Aorta (tissue), 5 donors: ENCODE measurements at places on chromosomes 4 and X. TPM values are rescaled to one million over a fixed set of nuclear protein-coding genes. Genes with fewer than 3 reads are reported as not detected.

- peak; percentile 37 for DNase-seq
Observed at GRCh38 chr4:834368-835147, 8.6 kb upstream of the CPLX1 start.

GRCh38 chr4:85928775-85929591 lies 430.9 kb downstream of the MAPK10 start:
- no peak for DNase-seq

GRCh38 chrX:5449323-5449722 lies 779.3 kb downstream of the NLGN4X start:
- no peak for DNase-seq

DNA sequence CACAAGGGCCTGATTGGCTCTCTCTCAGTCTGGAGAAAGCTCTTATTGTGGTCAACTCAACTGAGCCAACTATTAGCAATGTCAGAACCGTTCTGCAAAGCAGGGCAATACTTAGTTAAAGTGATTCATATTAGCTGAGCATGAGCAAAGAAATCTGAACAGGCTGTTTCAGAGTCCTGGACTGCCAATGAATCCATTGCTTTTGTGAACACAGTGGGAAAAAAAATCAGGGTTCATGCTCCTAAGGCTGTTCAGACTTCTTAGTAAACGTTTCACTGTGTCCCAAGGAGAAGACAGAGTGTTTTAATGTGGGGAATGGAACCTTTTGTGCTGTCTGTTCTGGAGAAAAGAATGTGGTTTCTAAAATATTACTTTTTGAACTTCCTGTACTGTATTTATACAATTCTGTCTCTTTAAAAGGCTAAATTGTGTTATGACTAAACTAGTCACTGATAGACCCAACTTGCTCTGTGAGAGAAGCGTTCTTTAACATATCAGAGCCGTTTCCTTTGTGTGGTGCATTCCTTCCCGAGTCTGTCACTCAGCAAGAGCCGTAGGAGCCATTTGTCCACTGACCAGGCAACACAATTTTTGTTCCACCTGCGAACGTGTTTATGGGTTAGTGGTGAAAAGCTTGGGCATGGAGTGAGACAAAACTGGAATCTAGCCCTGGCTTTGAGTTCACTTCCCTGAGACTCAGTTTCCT lies 366.1 kb downstream of the FBXO8 start:
- DNase-seq = no peak

DNA sequence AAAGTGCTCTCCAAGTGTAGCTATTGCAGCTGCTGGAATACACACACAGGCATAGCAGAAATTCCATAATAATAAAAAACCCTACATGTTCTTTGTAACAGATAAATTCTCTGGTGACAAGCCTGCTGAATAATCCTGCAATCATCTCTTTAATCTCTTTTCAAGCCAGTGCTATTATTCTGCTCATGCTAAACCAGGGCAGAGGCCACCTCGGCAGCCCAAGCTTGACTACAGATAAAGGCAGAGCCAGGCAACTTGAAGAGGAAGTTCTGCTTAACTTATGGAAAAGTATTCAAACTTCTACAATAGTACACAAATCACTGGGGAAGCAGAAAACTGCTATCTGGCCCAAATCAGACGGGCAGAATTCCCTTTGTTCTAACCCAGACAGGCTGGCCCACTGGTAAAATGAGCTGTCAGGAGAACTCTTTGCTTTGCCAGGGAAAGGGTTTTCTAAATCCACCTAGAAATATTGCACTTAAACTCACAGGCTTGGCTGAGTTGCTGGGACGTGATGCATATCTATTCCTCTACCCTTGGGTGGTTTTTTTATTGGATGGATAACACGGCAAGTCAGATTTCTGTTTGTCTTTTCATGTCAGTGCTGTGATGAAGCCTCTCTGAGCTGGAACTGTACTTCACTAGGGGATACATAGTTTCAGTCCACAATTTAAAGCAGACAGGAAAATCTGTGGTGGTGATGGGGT lies 70.5 kb downstream of the GATB start:
- no peak for DNase-seq

GRCh38 chr4:8537041-8537461 lies 43.1 kb upstream of the GPR78 start:
- DNase-seq = peak; percentile 62

DNA sequence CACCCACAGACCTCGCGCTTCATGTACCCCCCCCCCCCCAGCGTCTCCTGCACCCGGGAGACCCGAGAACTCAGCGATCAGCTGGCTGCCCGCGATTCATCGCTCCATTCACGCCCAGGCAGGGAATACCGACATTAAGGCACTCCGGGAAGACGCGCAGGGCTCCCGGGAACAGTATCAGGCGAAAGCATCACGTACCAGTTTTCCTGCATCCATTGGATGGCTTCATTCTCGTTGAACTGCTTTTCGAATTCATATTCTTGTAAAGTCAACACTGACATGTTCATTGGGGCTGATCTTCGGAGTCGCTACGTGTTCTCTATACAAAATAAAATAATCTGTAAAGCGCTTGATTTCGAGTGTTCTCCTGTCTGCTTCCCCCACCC lies 373 bp downstream of the ELOVL6 start:
- DNase-seq = no peak

- no peak for DNase-seq
Observed at GRCh38 chr4:1177274-1178141, 5.1 kb upstream of the SPON2 start.

GRCh38 chr4:31187979-31188378 lies 467.8 kb downstream of the PCDH7 start:
- DNase-seq = no peak

DNA sequence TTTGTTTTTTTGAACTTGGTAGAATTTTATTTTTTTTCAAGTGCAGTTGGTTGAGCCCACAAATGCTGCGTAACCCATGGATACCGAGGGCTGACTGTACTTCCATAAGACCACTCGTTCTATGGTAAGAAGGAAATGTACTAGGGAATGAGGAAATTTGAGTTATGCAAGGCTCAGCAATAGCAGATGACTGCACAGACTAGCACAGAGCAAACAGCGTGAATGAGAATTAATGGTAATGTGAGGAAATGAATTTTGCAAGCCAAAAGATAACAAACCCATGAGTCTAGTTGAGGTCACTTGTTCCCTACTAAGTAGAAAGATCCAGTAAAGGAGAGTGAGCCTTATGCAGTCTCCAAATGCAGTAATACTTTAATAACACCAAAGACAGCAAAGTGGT lies 17.4 kb downstream of the GSPT2 start:
- no peak for DNase-seq

- peak; percentile 82 for DNase-seq
Observed at GRCh38 chr4:133147921-133148689, 989 bp upstream of the PCDH10 start.

DNA sequence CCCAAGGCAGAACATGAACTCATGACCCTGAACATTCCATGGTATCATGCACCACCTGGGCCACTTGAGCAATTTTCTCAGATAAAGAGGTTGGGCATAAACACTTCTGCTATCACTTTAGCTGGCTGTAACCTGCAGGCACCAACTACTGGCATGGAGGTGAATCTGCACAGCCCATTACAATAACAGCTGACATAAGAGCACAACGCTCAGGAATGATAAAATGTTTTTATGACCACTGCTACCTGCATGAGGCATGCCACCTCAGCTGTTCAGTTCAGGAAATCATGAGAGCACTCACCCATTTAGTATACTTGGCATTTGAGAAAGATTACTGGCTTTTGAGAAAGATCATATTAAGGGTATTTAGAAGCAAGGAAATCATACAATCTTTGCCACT lies 85.7 kb upstream of the SPIN4 start:
- no peak for DNase-seq

- DNase-seq = no peak
Observed at GRCh38 chr4:68342134-68342533, 7.8 kb downstream of the YTHDC1 start.

GRCh38 chr4:56990109-56990905 lies 11.6 kb downstream of the POLR2B start:
- DNase-seq = no peak

DNA sequence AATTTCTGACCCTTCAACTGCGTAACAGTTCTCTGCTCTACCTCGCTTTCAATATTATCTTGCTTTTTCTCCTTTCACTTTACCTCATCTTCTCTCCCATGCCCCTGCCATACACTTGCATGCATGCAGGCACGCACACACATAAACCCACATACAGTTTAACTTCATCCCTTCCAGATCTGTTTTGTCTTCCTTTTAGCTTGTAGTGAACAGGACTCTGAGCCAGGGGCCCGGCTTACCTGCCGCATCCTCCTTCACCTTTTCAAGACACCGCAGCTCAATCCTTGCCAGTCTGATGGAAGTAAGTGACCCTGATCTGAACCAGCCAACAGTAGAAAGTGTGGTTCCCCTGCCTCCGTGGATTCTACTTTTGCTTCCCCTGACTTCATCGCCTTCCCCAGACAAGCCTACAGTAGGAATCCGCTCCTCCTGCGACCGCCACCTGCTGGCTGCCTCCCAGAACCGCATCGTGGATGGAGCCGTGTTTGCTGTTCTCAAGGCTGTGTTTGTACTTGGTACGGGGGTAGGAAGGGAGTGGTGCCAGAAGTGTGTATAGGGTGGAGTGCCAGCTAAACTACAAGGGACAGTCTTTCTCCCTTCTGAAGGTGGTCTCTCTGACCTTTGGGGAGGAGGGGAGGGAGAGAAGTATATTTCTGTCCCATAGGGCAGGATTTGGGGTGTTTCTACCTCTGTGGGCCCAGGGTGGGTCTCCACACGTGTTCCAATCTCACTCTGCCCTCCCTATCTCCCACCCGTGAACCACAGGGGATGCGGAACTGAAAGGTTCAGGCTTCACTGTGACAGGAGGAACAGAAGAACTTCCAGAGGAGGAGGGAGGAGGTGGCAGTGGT lies 10.7 kb downstream of the MED12 start:
- DNase-seq = peak; percentile 87

DNA sequence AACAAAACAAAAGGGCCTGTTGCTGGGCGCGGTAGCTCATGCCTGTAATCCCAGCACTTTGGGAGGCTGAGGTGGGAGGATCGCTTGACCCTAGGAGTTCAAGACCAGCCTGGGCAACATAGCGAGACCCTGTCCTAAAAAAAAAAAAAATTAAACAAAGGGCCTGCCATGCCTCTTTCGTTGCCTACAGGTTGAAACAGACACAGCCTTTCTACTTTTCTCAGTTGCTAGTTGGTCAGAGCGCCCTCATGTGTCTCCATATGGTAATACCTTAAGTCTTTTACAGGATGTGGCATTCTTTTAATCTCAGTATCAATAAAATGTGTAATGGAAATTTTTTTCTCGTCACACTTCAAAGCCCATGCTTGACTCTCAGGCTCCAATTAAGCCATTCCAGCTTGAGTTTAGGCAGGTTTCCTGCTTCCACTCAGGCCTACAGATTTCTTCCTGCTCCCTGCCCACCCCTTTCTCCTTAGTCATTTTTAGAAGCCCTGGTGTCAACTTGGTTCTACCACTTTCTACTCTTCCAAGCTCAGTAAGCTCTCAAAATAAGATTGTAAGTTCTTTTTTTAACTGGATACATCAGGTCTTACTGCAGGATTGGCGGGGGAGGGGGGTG lies 4.6 kb upstream of the SOWAHD start:
- no peak for DNase-seq

- no peak for DNase-seq
Observed at GRCh38 chr4:2095236-2096072, 36.3 kb downstream of the NAT8L start.

DNA sequence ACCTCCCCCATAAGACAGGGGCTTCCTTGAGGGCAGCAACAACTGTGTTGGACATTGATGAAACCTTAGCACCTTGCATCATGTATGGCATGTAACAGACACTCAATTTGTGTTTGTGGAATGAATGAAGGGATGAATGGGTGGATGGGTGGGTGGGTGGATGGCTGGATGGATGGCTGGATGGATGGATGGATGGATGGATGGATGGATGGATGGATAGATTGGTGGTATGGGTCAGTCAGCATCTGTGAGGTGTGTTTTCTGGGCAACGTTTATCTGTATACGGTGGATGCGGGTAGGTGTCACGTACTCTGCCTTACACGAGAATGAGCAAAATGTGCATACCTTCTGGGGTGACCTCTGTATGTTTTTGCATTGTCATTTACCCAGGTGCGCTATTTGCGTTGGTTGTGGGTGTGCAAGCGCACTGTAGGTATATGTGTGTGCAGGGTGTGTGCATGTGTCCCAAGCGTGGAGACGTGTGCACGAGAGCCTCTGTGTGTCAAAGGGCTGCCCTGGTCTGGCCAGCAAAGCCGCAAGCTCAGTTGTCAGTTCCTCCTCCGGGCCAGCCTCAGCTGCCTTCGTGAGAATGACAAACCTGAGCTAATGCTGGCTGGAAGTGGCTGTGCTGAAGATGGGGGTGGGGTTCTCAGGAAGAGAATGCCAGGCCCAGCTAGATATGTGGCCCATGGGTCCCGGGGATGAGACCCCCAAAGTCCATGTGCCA lies 26.5 kb downstream of the ELF4 start:
- DNase-seq = no peak

GRCh38 chrX:70592091-70592490 lies 147.5 kb downstream of the DLG3 start:
- DNase-seq = no peak

GRCh38 chr4:75985116-75985515 lies 5.6 kb downstream of the SDAD1 start:
- DNase-seq = no peak

DNA sequence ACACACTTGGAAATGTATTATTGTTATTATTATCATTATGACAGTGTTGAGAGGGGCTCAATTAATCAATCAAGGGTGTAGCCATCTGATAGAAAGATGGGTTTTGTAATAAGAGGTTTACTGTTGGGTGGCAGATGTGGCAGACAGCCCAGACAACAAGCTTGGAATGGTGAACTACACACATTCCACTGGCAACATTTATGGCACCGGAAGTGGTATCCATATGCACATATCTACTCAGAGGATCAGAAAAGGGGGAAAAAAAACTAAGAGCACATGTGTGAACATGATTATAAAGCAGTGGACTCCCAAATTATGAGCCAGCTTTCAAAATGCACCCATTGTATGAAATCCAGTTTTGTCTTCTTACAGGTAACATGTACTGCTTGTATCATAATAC lies 125.9 kb upstream of the ARX start:
- DNase-seq = no peak

ZRSR2 gene
- 38.7 TPM for polyA plus RNA-seq

PNMA3 gene
- 0.08 TPM for polyA plus RNA-seq

FGD1 gene
- 5.8 TPM for polyA plus RNA-seq

QRFPR gene
- polyA plus RNA-seq = not detected

PUDP gene
- polyA plus RNA-seq = 5.5 TPM

HERC5 gene
- polyA plus RNA-seq = 7.0 TPM

GRIA3 gene
- polyA plus RNA-seq = 5.1 TPM

F8A3 gene
- polyA plus RNA-seq = 1.7 TPM

MAD2L1 gene
- polyA plus RNA-seq = 0.79 TPM
